ENCODE measurements at places on chromosomes 4 and X.

GRCh38 chrX:136227948-136228838 lies 23.0 kb downstream of the MAP7D3 start:
- no peak for DNase-seq

GRCh38 chr4:101400096-101400495 lies 52.8 kb upstream of the PPP3CA start:
- no peak for DNase-seq

DNA sequence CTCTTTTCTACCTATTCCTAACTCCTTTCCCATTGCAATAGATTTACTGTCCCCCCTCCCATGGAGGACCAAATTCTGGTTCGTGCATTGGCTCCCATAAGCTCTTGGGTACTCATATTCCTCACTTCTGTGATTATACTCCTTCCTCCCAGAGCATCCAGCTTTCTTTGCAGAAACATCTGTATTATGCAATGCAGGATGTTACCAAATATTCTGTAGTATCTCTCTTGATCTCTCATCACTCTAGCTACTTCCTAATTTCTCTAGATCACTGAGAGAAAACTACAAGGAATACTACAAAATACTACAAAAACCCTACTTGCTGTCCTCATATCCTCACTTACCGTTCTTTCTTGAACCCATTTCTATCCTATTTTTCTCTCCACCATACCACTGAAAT lies 395.9 kb upstream of the HS3ST1 start:
- DNase-seq: no peak

GRCh38 chr4:98648602-98649001 lies 9.8 kb downstream of the TSPAN5 start:
- no peak for DNase-seq

DNA sequence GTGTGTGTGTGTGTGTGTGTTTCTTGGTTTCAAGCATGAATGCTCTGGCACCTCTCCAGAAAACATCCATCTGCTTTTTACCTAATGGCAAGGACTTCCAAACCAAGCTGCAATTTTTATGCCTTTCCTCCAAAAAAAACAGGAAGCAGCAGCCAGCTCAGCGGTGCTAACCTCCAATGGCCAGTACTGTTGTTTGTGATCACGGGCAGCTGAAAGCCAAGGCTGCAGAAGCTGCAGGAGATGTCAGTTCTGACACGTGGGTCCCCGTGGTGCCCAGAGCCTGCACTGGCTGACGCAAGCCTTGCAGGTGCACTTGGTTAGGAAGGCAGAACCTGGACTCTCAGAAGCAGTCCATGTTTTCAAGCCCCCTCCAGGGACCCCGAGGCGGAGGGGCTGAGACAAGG lies 313.6 kb upstream of the DDX53 start:
- no peak for DNase-seq

DNA sequence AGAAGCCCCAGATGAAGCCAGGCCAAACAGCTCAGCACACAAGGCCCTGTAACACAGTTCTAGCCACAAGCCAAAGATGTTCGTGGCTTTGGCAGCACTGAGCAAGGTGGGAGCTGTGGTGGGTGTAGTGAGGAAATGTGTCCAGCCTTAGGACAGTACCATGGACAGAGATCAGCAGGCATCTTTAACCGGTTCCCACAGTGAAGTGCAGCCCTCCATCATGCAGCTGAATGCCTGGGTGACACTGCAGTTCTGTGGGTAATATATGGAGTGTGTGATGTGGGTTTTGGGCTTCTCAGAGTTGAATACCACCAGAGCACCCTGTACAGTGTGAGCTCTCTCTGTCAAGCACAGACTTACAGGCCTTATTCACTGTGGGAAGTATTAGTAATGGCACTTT lies 6.0 kb upstream of the NEXMIF start:
- no peak for DNase-seq
